ENCODE measurements at places on chromosomes 13 and 19.

DNA sequence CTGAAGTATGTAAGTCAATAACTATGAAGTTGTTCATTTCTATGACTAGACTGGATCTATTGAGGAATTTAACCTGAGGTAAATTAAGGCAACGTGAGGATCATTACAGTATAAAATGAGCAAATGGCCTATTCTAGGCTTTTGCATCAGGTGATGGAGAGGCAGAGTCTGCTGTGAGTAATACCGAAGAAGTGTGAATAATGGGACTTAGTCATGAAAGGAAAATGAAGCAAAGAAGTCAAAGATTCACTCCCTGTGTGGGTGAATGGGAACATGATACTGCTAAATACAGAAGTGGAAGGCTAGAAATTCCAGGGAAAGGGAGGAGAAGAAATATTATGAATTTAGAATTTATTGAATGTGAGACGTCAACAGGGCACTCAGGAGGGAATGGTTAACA lies 774.1 kb downstream of the LIG4 start:
- peak; percentile 89 for DNase-seq

GRCh38 chr19:23304238-23304637 lies 54.0 kb upstream of the ZNF724 start:
- DNase-seq: no peak

GRCh38 chr13:105329359-105329758 lies 1206.1 kb downstream of the EFNB2 start:
- no peak for DNase-seq

GRCh38 chr13:37599519-37599918 lies 951 bp upstream of the POSTN start:
- DNase-seq: no peak

DNA sequence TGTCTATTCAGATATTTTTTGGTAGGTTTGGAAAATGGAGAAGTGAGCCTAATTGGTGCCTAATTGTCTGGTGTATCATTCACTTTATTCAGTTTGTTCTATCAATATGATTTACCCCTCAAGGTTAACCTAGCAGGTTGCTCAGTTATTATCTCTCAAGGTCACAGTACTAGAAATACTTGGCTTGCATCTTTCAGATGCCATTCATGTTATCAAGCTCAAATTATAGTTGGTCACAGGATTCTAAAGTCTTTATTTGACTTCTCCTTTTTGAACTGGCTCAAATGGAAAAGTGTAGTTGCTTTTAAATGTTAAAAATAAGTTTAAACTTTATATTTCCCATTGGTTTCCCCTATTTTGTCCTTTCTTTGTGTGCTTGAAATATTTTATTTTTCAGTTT lies 2.6 kb downstream of the KCNRG start:
- DNase-seq: no peak

DNA sequence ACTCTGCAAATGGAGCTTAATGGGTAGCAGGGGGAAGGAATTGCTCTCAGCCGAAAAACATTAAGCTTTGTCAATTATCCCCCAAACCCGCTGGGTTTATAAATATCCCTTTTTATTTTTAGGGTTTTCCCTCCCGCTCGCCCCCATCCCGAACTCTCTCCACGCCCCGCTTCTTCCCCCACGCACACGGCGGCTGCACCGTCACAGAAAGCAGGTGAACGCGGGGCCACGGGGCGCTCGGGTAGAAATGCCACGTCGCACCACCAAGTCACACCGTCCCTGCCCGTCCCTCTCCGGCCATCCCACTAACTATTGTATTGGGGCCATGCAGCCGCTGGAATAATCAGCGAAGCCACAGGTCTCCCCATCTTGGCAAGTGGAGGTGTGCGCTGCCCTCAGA lies 3.5 kb downstream of the PTPRS start:
- DNase-seq: no peak

DNA sequence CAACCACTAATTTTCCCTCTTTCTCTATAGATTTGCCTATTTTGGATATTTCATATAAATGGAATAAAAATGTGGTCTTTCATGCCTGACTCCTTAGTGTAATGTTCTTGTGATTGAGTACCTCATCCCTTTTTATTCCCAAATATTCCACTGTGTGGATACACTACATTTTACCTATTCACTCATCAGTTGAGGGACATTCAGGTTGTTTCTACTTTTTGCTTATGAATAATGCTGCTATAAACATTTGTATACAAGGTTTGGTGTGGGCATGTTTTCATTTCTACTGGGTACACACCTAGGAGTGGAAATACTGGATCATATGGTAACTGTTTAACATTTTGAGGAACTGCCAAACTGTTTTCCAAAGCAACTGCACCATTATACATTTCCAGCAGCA lies 5.1 kb upstream of the WBP4 start:
- DNase-seq: no peak

DNA sequence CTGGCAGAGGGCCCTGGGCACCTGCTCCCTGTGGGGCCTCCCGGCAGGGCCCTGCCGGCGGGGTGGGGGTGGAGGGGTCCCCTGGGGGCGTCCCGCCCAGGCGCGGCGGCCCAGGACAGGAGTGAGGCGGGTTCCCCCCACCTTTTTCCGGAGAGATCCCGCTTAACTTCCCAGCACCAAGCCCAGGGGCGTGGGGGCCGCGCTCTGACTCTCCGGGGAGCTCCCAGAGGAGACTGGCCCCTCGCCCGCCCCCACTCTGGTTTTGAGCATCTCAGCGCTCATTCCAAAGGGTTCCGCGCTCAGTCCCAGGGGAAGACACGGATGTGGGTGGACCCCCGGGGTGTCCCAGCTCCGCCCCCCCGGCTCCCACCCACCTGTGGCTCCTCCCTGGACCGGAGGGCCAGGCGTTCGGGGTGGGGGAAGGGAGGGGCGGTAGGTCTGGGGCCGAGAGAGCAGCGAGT lies 476 bp downstream of the C2CD4C start:
- DNase-seq: no peak

DNA sequence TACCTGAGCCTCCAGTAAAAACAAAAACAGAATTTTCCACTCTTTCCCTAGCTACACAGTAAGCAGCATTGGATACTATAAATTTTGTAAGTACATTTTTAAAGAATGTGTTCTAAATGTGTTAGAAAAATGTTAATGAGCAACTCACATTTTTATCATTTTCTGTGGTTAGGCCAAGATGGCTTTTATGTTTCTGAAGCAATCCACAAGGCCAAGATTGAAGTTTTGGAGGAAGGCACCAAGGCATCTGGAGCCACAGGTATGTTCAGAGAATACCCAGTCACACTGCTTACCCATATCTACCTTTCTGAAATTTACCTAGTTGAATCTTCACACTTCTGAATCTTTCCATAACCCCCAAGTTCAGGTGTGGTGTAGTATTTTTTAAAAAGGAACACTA lies 21.6 kb downstream of the SERPINE3 start:
- DNase-seq: no peak

DNA sequence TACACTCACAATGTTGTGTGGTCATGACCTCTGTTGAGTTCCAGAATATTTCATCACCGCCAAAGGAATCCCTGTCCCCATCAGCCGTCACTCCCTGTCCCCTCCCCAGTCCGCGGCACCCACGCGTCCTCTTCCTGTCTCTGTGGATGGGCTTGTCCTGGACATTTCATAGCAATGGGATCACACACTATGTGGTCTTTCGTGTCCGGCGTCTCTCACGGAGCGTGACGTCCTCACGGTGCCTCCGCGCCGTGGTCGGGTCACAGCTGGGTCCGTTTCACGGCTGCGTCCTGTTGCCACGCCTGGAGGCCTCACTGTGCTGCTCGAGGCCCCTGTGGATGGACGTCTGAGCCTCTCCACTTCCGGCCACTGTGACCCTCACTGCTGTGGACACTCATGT lies 6.6 kb downstream of the AZU1 start:
- no peak for DNase-seq

- no peak for DNase-seq
Observed at GRCh38 chr13:71325556-71325955, 541.4 kb downstream of the DACH1 start.

DNA sequence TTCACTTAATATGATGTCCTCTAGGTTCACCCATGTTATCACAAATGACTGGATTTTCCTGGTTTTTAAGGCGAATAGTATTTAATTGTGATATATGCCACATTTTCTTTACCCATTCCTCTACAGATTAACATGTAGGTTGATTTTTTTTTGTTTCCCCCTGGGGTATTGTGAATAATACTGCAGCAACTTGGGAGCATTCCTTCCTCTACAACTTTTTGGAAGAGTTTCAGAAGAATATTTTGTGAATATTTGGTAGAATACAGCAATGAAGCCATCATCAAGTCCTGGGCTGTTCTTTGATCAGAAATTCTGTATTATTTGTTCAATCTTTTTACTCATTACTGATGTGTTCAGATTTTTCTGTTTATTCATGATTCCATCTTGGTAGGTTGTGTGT lies 5.6 kb upstream of the ZNF331 start:
- DNase-seq: no peak

GRCh38 chr13:73141292-73141771 lies 82.5 kb downstream of the KLF5 start:
- DNase-seq: peak; percentile 15

DNA sequence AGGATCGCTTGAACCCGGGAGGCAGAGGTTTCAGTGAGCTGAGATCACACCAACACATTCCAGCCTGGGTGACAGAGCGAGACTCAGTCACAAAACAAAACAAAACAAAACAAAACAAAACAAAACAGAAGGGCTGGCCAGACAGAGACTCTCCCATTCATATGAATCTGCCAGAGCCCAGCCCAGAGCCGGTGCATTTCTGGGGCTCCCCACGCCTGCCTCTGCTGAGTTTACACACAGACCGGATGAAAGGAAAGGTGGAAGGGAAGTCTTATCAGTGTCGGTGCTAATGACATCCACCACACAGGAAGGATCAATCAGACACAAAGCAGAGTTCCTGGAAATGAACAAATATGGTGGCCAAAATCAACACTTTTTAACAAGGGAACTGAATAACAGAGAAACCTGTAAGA lies 6.8 kb downstream of the TRAPPC6A start:
- DNase-seq: no peak

- DNase-seq: peak; percentile 34
Observed at GRCh38 chr13:59533561-59534555, 629.9 kb downstream of the DIAPH3 start.

DNA sequence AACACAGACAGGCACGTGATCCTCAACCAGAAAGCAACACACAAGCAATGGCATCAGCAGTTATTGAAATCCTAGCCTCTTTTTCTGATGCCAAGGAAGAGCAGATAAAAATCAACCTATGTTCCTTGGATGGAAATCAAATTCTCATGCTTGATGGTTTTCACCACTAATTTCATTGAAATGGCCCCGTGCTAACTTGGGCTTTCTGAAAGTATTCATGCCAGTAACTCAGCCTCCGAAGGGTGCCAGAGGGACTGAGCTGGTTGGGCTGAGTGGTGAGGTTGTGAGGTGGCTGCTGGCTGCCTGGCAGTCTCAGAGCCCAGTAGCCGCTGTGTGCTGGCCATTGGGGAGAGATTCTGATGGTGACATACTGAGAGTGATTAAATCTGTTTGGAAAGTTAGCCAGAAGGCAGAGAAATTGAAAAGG lies 309.3 kb downstream of the DCT start:
- no peak for DNase-seq

- DNase-seq: no peak
Observed at GRCh38 chr19:2255982-2256685, at the start of gene JSRP1. JSRP1 (minus strand) TSS chr19:2256417; CDS start chr19:2255314, 1,103 bp downstream.

DNA sequence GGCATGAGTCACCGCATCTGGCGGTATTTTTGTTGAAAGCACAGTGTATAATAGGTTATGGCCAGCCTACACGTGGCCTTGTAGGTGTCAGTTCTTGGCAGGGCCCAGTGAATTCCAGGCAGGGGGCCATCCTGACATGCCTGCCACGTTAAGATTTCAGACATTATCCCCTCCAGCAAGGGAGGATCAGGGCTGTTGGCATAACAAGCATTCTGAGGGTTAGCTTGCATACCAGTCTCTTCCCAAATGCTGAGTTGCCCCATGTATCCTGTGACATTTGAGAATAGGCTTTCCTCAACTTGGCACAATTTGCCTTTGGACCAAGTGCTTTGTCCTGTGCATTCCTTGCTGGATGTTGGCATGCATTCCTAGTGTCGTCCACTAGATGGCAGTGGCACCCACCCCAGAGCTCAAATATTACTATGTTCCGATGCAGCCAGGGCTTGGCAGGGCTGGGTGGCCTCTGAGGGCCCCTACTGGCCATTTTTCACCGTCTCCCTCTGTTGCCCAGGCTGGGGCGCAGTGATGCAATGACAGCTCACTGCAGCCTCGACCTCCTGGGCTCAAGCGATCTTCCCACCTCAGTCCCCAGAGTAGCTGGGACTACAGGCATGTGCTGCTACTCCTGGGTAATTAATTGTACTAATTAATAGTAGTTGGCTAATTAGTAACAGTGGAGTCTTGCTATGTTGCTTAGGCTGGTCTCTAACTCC lies 31.2 kb downstream of the NLRP12 start:
- peak; percentile 75 for DNase-seq

DNA sequence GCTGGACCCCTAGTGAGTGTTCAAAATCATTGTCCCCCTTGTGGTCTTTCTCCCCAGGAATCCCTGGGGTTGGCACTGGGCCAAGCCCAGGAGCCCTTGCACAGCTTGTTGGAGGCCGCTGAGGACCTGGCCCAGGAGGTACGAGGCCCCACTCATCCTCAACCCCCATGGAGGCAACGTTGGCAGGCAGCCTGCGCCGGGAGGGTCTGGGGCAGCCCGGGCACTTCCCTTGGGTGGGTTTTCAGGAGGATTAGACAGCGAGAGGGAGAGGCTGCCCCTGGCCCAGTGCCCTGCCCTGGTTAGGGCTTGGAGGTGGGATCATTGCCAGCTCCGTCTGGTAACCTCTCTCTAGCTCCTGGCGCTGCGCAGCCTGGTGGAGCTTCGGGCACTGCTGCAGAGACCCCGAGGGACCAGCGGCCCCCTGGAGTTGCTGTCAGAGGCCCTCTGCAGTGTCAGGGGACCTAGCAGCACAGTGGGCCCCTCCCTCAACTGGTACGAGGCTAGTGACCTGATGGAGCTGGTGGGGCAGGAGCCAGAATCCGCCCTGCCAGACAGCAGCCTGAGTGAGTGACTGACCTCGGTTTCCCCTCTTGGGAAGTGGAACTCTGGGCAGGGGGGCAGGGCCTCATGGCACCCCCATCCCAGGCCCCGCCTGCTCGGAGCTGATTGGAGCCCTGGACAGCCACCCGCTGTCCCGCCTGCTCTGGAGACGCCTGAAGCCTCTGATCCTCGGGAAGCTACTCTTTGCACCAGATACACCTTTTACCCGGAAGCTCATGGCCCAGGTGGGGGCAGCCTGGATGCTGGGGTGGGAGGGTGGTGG lies 3.0 kb downstream of the ABCA7 start:
- no peak for DNase-seq

All from IMR-90 (cell line).